K562 (cell line): ENCODE measurements at places on chromosomes 4 and X. TPM values are rescaled to one million over a fixed set of nuclear protein-coding genes. Genes with fewer than 3 reads are reported as not detected.
A peak's percentile ranks its signal among the peaks of the same experiment; 100 is the strongest.

Gene MAGEA8
- 2.2 and 2.9 TPM in 2 replicates for total RNA-seq

Gene TKTL1
- 0.35 and 0.51 TPM in 2 replicates for total RNA-seq

Gene BGN
- 0.11 TPM in 2 replicates for total RNA-seq

Gene CDKN2AIP
- total RNA-seq, result 20.3 and 20.9 TPM in 2 replicates

Gene RBMXL3
- total RNA-seq, result 0.29 and 0.31 TPM in 2 replicates

Gene PDZD4
- 0.38 TPM in 1 of 2 replicates, not detected in the other for total RNA-seq

DNA sequence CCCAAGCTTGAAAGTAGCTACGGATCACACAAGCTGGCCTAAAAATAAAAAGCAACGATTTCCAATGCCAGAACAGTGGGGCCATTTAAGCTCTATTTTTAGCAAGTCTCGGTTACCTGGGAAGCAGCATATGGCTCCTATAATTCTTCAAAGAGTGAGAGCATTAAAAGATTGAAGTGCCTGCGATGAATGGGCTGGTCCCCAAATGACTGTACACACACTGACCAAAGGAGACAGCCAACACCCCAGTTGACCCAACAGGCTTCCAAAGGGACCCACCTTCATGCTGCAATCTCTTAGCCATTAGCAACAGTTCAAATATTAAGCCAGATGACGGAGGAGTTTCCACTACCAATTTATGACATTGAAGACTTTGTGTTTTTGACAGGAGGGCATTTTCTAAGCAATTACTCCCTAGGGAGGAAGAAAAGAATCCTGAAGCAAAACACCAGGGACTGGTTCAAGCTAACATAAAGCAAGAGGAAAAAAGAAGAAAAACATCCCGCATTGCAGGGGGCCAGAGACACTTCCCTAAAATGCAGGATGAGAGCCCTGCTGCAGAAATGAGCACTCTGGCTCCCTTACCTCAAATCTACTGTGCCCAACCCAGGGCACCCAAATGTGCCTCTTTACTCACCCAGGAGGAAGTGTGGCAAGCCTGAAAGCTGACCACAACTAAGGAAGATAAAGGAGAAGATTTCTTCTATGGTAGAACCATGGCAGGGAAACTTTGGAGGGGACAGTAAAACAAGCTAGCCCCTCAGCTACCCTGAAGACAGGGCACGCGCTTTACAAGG lies 21.6 kb downstream of the SH3KBP1 start:
- no peak for DNase-seq

- no peak for DNase-seq
Measured at GRCh38 chr4:42341518-42342026, 55.7 kb upstream of the SHISA3 start.

DNA sequence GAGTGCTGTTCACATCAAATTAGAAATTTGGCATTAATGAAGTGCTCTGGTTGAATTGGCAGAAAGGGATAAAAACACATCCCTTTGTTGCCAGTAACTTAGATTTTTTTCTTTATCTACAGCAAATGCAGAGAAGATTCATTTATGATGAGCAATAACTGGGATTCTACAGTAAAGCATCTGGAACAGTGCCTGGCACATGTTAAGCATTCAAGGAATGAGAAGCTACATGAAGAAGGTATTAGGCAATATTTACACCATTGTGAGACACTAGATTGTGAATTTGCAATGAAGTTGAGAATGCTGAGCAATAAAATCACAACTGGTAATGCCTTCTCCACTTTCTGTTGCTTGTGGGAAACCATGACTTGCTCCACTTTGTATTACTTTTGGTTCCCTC lies 33.5 kb downstream of the PCDH19 start:
- no peak for DNase-seq

GRCh38 chrX:123917069-123917468 lies 44.4 kb upstream of the STAG2 start:
- no peak for DNase-seq

GRCh38 chr4:72951147-72951546 lies 118.4 kb downstream of the COX18 start:
- DNase-seq, result no peak

DNA sequence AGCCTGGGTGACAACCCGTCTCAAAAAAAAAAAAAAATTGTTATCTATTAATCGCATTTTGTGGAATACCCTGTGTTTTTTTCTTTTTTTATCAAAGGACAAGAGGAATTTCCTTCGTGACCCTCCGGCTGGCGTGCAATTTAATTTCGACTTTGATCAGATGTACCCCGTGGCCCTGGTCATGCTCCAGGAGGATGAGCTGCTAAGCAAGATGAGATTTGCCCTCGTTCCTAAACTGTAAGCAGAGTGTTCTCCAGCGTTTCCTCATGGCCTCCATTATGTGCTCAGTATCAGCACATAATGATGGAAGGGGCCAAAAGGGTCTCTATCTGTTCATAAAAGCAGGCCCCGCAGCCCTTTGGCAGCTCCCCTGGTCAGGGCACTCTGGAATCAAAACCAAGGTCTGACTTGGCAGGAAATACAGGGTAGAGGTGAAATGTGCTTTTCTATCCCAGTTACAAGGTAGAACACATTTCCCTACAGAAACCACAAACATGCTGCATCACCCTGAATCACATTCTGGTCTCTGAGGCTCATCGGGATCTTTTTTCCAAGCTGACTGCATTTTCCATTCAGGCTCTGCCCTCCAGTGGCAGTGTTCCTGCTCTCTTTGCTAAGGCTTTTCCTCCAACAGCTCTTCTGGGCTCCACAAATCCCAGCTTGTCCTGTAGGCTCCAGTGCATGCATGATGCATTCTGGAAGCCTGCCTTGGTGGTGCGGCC lies 24.4 kb downstream of the SYAP1 start:
- DNase-seq, result no peak

GRCh38 chr4:17098401-17098800 lies 200.0 kb upstream of the LDB2 start:
- no peak for DNase-seq

- no peak for DNase-seq
Measured at GRCh38 chr4:8340781-8341241, 71.3 kb downstream of the HTRA3 start.

- DNase-seq, result no peak
Measured at GRCh38 chr4:3071811-3072210, 2.5 kb downstream of the HTT-AS start.

- DNase-seq, result no peak
Measured at GRCh38 chr4:114302472-114302871, 296.1 kb upstream of the UGT8 start.

DNA sequence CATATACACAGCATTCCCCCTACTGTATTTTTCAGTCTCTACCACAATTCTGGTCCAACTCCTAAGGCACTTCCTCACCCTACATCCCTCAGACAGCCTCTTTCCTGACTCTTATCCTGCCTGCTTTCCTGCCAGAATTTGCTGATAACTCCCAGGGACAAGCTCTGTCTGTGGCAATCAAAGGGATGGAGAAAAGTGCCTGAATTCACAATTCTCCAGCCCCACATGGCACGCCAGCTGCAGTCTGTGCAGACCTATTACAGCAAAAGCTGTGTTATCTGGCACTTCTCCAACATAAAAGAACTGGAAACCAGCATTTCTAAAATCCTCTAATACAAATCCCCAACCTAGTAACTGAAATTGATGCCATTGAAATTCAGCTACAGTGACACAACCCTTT lies 404.8 kb downstream of the KLHL13 start:
- DNase-seq, result no peak

DNA sequence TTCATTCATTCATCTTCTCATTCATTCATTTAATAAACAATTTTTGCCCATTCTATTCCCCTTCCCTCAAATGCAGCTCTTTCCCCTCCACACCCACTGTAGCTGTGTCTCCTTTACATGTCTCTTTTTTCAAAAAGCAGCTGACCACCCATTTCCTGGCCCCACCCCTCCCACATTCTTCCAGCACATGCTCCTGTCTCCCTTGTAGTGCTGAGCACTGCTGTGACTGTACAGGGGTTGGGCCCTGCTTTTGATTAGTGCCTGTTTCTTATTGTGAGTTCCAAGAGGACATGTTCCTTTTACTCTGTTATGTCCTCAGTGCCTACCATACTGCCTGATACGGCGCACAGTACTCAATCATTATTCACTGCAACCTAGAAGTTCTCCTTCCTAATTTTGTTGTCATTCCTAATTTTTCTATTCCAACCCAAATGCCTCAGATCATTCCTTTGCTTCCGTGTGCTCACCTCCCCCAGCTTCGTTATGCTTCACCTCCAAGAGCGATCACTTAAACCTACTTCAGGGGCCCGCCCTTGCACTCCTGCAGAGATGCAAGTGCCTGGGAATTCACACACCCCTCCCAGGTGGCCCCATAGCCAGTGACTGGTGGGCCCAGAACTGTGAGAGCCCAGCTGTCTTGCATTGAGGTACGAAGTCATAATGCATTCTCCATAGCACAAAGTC lies 152.2 kb downstream of the STK32B start:
- no peak for DNase-seq

GRCh38 chr4:80144676-80145470 lies 52.4 kb upstream of the PRDM8 start:
- no peak for DNase-seq

DNA sequence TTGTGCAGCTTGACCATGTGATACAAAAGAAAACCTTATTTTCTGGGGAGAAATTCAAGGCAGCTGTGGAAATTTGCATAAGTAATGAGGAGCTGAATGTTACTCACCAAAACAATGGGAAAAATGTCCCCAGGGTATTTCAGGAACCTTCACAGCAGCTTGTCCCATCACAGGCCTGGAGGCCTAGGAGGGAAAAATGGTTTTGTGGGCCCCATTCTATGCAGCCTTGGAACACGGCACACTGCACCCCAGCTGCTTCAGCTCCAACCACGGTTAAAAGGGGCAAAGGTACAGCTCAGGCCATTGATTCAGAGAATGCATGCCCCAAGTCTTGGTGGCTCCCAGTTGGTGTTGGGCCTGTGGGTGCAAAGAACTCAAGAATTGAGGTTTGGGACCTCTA lies 216.1 kb downstream of the MAGEE1 start:
- no peak for DNase-seq

DNA sequence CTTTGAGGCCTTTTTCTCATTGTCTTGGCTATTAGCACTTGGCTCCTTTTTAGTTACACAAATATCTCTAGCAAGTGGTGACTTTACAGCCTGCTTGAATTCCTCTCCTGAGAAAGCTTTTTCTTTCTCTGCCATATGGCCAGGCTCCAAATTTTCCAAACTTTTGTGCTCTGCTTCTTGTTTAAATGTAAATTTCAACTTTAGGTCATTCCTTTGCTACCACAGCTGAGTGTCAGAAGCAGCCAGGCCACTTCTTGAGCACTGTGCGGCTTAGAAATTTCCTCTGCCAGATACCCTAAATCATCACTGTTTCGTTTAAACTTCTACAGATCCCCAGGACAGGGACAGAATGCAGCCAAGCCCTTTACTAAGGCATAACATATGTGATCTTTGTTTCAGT lies 222.4 kb downstream of the FBXO8 start:
- no peak for DNase-seq

GRCh38 chr4:88819818-88820697 lies 122.4 kb upstream of the NAP1L5 start:
- DNase-seq, result no peak

DNA sequence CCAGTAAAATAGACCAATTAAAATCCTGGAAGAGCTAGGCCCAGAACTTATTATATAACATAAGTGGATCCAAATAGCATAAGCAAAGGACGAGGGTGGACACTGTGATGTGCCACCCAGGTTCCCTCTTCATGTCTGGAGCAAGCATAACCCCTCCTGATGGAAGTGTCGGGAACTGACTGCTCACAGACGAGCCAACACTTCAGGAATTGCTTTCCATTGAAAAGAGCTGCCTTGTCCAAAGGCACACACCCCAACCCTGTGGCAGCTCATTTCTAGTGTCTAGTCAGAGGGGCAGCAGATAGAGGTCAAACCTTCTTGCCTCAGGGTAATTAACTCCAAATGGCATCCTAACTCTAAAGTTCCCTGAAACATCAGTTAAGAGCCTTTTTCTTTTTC lies 15.3 kb downstream of the DDIT4L start:
- DNase-seq, result no peak

DNA sequence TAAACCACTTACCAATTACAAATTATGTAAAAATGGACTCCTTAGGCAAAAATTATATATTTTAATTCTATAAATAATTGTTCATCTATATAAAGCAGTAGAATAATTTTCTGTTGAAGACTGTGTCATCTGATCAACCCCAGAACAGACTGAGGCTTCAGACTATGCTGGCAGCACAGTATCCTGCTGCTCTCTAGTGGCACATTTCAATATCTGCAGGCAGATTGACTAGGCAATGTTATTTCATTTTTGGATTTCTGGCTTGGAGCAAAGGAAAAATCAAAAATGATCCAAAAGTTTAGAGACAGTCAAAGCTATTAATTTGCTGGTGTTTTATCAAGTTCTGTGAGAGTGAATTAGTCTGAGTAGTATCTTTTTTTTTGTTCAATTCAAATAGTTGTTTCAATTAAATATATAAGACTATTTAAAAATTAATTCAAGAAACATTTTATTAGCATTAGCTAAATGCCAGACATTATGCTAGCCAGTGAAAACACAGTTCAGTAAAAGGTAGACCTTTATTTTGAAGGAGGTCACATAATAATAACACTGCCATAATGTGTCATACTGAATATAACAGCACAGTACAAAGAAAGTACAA lies 21.3 kb upstream of the SULT1E1 start:
- DNase-seq, result peak; percentile 10

- DNase-seq, result no peak
Measured at GRCh38 chr4:25696409-25696808, 40.8 kb downstream of the SLC34A2 start.

DNA sequence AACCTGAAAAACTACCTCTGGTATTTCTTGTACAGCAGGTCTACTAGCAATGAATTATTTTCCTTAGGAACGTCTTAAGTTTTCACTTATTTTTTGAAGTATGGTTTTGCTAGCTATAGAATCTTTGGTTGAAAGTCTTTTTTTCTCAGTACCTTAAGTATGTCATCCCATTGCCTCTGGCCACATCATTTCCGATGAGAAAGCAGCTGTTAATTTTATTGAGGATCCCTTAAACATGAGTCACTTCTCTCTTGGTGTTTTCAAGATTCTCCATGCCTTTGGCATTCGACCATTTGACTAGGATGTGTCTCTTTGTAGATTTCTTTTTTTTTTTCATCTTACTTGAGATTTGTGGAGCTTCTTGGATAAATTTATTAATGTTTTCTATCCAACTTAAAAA lies 803.8 kb upstream of the AMOT start:
- DNase-seq, result no peak

- DNase-seq, result peak; percentile 38
Measured at GRCh38 chr4:4677556-4678522, 136.0 kb upstream of the STX18 start.

- peak; percentile 16 for DNase-seq
Measured at GRCh38 chr4:159946983-159947615, 844.2 kb downstream of the RAPGEF2 start.

DNA sequence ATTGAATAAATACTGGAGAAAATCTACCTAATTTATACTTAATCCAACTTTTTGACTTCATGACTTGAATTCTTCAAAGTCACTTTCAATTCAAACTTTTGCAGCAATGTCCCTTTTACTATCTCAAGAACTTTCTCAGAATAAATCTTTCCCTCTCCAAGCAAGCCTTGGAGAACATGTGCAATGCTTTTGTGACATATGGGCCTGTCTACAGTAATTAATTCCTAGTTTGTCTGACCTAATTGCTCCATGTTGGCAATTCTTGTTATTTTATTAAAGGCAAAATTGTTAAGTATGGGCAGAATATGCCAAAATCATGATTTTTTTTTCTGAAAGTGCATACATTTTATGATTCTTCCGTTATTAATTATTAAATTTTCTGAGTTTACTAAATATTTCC lies 1115.3 kb downstream of the PDHA2 start:
- no peak for DNase-seq
